ENCODE measurements at places on chromosomes 4 and X.
A peak's percentile ranks its signal among the peaks of the same experiment; 100 is the strongest.

GRCh38 chrX:33272986-33273385 lies 61.6 kb upstream of the DMD start:
- no peak for DNase-seq

DNA sequence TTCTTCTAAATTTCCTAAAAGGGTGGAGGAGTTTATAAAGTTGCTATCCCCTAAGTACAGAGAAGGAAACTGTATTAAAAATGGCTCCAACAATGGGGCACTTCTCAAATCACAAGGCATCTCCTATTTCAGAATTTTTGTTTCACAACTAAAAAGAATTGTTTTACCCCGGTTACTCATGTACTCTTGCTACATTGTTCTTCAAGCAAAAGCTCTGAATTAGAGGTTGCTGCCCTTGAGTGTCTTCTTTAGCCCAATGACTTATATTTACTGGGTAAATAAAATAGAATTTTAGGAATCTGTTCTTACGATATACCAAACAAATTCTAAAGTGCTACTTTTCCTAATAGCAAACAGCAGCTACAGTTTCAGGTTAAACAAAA lies 67.5 kb downstream of the PPEF2 start:
- DNase-seq: no peak

DNA sequence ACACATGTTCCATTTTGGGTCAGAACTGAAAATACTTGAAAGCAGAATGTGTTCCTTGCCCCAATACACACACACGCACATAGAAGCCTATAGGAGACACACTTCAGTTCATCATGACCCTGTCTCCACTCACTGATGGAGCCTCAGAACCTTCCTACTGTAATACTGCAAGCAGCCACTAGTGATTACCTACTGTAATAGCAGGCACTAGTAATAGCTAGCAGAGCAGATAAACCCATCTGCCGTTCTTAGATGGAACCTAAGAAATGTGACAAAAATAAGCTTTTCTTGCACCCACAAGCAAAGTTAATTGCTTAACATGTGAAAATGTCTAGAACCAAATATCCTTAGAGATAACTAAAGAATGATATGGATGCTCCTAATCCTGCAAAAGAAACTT lies 13.6 kb downstream of the AMTN start:
- DNase-seq: no peak

DNA sequence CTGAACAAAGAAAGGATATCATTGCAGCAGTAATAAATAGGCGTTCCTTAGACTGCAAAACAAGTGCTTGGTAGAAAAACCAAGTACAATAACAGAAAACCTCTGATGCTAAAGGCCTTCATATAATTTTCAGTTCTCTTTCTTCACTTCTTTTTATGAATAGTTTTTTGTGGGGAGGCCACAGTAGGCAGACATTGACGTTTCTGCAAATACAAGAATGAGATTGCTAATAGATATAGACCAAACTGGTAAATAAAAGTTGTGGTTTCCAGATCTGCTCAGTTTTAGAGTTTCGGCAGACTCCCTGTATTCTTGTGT lies 57.0 kb upstream of the RAP1GDS1 start:
- no peak for DNase-seq

GRCh38 chr4:120824946-120825345 lies 97.6 kb downstream of the PRDM5 start:
- DNase-seq: no peak

- DNase-seq: peak; percentile 56
Measured at GRCh38 chr4:40194602-40195161, 2.1 kb upstream of the RHOH start.

GRCh38 chr4:77593993-77594392 lies 11.6 kb upstream of the CXCL13 start:
- no peak for DNase-seq

- DNase-seq: peak; percentile 56
Measured at GRCh38 chrX:130171446-130172126, at the start of gene RAB33A. TSS of gene RAB33A (plus strand) at chrX:130171962. CDS start at chrX:130172063, 101 bp downstream.

DNA sequence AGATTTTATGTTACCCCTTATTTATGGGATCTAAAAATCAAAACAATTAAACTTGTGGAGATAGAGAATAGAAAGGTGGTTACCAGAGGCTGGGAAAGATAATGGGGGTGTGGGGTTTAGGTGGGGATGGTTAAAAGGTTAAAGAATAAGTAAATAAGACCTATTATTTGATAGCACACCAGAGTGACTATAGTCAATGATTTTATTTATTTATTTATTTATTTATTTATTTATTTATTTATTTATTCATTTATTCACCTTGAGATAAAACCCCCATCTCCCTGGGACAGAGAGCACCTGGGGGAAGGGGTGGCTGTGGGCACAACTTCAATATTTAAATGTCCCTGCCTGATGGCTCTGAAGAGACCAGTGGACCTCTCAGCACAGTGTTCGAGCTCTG lies 66.1 kb downstream of the UGT2A3 start:
- no peak for DNase-seq

GRCh38 chr4:129092631-129093190 lies 628 bp downstream of the SCLT1 start:
- no peak for DNase-seq

- DNase-seq: no peak
Measured at GRCh38 chr4:15295421-15296162, 132.2 kb upstream of the C1QTNF7 start.

DNA sequence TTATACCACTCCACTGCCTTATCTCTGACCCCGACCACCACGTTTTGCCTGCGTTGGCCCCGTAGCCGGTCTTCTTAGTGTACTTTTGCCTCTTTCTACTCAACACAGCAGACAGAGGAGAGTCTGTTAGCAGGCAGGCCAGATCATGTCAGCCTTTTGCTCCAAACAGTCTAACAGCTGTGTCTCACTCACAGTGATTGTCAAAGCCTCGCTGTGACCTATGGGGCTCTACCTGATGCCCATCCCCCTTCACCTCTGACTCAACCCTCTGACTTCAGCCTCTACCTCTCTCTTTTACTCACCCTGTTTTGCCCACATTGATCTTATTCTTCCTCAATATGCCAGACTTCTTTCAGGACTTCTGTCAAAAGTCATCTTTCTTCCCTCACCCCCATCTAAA lies 127.1 kb downstream of the TRIML1 start:
- DNase-seq: no peak
